NCI-H1417 treated with DMSO at 0.1 percent for 48 hours (cell line): ENCODE measurements at places on chromosomes 11 and 22.

DNA sequence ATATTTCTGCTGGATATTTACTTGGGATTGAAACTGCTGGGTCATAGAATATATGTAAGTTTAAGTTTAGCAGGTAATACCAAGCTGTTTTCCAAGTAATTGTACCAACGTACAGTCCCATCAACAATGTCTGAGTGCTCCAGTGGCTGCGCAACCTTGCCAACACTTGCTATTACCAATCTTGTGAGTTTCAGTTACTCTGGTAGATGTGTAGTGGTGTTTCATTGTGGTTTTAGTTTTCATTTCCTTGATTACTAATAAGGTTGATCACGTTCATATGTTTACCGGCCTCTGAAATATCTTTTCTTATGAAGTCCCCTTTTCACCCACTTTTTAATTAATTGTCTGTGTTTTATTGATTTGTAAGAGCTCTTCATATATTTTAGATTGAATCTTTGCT is 370.6 kb upstream of the CADM1 start:
- no peak for DNase-seq

DNA sequence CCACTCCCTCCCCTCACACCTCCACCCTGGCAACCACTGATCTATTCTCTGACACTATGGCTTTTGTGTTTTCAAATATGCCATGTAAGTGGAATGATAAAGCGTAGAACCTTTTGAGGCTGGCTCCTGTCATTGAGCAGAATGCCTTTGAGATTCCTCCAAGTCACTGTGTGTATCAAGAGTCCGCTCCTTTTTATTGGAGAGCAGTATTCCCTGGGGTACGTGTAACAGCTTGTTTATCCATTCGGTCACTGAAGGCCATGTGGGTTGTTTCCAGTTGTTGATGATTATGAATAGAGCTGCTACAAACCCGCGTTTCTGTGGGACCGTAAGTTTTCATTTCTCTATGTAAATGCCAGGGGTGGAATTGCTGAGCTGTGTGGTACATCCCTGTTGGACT is 10.3 kb downstream of the TP53I11 start:
- no peak for DNase-seq

GRCh38 chr11:120039039-120039438 is 98.9 kb downstream of the TRIM29 start:
- no peak for DNase-seq

GRCh38 chr11:66934950-66935779 is 23.0 kb downstream of the PC start:
- no peak for DNase-seq

DNA sequence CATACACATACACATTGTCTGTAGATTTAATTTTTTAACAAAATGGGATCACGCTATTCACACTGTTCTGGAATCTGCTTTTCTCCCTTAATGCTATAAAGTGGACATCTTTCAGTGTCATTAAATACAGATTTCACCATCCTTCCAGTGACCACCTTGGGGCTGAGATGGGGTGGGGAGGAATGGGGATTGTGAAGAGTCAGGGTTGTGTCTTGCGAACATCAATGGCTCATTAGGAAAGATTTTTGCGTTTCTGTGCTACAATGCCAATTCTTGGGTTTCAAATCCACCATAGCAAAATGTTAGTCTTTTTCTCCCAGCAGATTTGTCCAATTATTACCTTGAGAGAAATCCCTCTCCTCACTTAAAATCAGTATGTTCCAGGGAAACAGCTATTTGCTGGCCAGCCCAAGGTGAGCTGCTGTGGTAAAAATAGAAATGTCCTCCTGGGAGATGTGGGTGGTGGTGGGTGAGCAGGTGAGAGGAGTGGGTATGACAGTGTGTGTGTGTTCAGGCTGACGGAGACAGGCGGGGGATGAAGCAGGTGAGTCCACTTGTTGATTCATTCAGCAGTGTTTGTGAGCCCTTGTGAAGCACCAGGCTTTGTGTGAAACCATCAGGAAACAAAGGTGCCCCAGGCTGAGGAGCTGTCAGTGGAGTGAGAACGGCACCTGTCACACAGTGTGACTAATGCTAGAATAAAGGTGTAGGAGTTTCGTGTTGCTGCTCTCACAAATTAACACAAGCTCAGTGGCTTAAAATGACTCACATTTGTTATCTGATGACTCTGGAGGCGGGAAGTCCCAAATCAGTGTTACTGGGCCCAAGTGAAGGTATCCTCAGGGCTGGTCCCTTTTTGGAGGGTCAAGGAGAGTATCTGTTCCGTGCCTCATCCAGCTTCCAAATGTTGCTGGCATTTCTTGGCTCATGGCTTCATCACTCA is 1.7 kb upstream of the CBX6 start:
- peak; percentile 75 for DNase-seq

- DNase-seq = no peak
These were observed 43.9 kb upstream of the FAT3 start for GRCh38 chr11:92180664-92181251.

DNA sequence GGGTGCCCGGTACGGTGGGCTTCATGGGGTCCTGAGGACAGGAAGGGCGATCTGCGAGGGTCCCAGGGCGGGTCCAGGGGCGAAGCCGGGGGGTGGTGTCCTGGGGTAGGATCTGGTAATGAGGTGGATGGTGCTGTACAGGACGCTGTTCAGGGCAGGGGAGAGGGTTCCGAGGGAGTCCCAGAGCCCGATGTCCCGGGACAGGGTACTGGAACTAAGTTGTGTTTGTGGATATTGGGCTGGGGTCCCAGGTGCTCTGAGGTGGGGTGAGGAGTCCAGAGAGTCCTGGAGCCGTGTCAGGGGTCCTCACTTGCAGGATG is 426 bp downstream of the LZTR1 start:
- no peak for DNase-seq
